H9 (cell line): ENCODE measurements at places on chromosomes 16 and 17. TPM values are rescaled to one million over a fixed set of nuclear protein-coding genes. Genes with fewer than 3 reads are reported as not detected.
A peak's percentile ranks its signal among the peaks of the same experiment; 100 is the strongest.

DNA sequence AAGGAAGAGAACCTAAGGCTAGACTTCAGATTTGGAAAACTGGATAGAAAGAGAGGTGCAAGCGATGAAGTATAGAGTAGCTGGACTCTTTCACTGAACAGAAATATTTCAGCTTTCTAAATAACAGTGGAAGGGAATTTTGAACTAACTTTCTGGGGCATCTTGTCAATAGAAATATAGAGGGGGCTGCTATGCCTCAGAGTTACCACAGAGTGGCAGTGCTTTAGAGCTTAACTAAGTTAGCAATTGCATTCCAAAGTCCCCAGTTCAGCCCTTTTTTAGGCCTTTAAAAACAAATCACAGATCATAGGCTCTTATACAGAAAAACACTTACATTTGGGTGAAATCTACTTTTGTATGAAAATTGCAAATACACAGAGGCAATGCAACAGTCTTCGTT is 154.2 kb upstream of the CDH8 start:
- H3K27me3 ChIP-seq, result no peaks in the 10 kb centered on the region
- H3K4me1 ChIP-seq, result no peaks in the 10 kb centered on the region
- DNase-seq, result no peak
- no peaks in the 10 kb centered on the region for H3K36me3 ChIP-seq
- no peak overlapping the region for H3K27ac ChIP-seq

DNA sequence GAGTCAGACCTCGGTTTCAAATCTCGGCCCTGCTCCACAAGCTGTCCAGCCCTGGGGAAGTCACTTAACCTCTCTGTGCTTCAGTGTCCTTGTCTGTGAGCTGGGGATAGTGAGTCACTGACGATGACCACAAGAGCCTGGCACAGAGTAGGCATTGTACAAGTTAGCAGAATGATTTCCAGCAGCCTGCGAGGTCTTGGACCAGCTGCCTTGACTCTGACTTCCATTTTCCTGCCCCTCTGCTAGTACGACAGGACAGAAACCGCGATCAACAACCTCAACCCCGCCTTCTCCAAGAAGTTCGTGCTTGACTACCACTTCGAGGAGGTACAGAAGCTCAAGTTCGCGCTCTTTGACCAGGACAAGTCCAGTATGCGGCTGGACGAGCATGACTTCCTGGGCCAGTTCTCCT is 20.7 kb downstream of the CPNE2 start:
- H3K36me3 ChIP-seq, result no peaks in the 10 kb centered on the region
- no peaks in the 10 kb centered on the region for H3K27me3 ChIP-seq
- H3K4me1 ChIP-seq, result peaks cover 6% of the 10 kb centered on the region
- H3K4me3 ChIP-seq, result no peak overlapping the region

GRCh38 chr16:60031740-60032139 is 1297.6 kb upstream of the GOT2 start:
- H3K27ac ChIP-seq, result no peak overlapping the region
- H3K4me1 ChIP-seq, result no peaks in the 10 kb centered on the region
- H3K27me3 ChIP-seq, result no peaks in the 10 kb centered on the region

DNA sequence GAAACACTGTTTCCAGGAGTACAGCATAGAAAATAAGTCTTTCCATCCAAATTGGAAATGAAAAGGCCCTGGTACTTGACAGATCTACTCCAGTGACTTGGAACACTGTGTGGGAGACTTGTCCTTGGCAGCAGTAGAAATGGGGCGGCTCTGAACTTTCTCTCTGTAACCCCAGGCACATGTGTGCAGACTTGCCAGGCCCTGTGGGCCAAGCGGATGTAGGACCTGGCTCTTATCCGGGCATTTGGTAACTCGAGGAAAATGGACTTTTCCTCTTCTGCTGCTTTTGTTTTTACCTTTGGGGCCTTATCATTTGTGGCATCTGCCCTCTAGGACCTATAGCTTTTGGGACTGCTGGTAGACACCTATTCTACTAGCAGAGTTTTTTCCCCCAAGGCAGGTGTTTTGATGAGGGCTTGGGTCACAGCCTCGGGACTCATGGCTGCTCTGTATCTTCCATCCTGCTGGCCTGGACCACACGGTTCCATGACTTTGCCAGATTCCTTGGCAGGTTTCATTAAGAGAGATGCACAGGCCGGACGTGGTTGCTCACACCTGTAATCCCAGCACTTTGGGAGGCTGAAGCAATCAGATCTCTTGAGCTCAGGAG is 43.5 kb downstream of the SMPD3 start:
- no peak overlapping the region for H3K4me3 ChIP-seq
- H3K36me3 ChIP-seq, result no peaks in the 10 kb centered on the region
- no peaks in the 10 kb centered on the region for H3K27me3 ChIP-seq

DNA sequence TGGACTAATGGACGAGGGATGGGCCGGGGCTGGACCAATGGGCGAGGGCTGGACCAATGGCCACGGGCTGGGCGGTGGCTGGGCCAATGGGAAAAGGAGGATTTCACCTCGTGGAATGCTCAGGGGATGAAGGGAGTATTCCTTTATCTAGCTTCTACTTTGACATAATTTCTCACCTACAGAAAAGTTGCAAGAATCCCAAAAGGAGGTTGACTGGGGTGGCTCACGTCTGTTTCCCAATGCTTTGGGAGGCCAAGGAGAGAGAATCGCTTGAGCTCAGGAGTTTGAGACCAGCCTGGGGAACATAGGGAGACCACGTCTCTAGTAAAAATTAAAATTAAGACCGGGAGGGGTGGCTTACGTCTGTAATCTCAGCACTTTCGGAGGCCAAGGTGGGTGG is 5.7 kb upstream of the FLYWCH1 start:
- H3K27ac ChIP-seq, result no peak overlapping the region
- no peaks in the 10 kb centered on the region for H3K4me1 ChIP-seq
- H3K27me3 ChIP-seq, result no peaks in the 10 kb centered on the region
- DNase-seq, result no peak
- H3K36me3 ChIP-seq, result peaks cover 2% of the 10 kb centered on the region; the same call in 1 of the 2 replicates
- H3K4me3 ChIP-seq, result peak overlapping the region; percentile 5

DNA sequence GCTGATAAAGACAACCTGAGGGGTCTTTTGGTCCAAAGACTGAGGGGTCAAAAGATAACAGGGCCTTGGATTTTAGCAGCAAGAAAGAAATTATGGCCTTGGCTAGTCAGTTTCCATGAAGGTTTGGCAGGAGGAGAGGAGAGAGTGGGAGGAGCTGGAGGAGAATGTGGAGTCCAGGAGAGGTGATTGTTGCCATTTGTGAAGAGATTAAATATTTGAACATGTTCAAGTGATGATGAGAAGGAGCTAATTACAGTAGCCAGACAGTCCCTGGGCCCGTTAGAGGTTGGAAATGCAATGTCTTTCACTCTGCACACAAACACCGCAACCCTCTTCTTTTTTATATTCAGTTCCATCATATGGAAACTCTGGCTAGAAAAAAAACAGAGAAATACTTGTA is 68.6 kb downstream of the TNRC6C start:
- H3K27ac ChIP-seq, result no peak overlapping the region
- DNase-seq, result no peak
- no peaks in the 10 kb centered on the region; the same call in 1 of the 3 replicates for H3K36me3 ChIP-seq

- peaks cover 5% of the 10 kb centered on the region; the same call in 1 of the 2 replicates for H3K4me1 ChIP-seq
- no peak overlapping the region for H3K27ac ChIP-seq
- no peaks in the 10 kb centered on the region for H3K36me3 ChIP-seq
- no peaks in the 10 kb centered on the region for H3K27me3 ChIP-seq
Measured at GRCh38 chr17:74404789-74405188, 27.1 kb upstream of the GPRC5C start.

DNA sequence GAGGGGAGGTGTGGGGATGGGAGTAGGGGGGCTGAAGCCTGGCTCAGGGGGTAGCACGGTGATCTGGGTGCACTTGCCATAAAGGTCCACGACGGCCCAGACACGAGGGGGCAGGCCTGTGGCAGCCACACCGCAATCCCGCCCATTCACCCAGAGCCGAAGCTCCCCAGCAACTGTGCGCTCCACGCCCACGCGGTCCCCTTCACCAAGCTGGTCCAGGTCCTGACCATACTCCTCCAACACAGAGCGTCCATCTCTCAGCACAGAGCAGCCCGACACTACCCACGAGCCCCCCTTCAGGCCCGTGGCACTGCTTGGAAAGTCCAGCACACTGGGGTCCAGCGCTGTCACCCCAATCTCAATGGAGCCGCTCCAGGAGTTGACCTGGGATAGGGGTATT is 1.6 kb downstream of the NEURL4 start:
- H3K27ac ChIP-seq, result no peak overlapping the region
- DNase-seq, result no peak
- H3K4me1 ChIP-seq, result no peaks in the 10 kb centered on the region

- no peak for DNase-seq
- H3K27me3 ChIP-seq, result no peaks in the 10 kb centered on the region
- no peak overlapping the region for H3K4me3 ChIP-seq
- no peak overlapping the region for H3K27ac ChIP-seq
Measured at GRCh38 chr17:82938486-82938872, 98.7 kb upstream of the ZNF750 start.

GRCh38 chr17:82848022-82848592 is 8.3 kb upstream of the ZNF750 start:
- H3K36me3 ChIP-seq, result peaks cover 32% of the 10 kb centered on the region
- no peaks in the 10 kb centered on the region for H3K27me3 ChIP-seq
- no peak overlapping the region for H3K4me3 ChIP-seq
- no peaks in the 10 kb centered on the region for H3K4me1 ChIP-seq

- DNase-seq, result peak; percentile 67
- H3K4me1 ChIP-seq, result peaks cover 8% of the 10 kb centered on the region; the same call in 1 of the 2 replicates
- H3K36me3 ChIP-seq, result peaks cover 21% of the 10 kb centered on the region
- H3K27ac ChIP-seq, result peak overlapping the region; percentile 12
- H3K27me3 ChIP-seq, result no peaks in the 10 kb centered on the region; the same call in 1 of the 2 replicates
- peak overlapping the region; percentile 99 for H3K4me3 ChIP-seq
Measured at GRCh38 chr17:42017866-42018200, 594 bp upstream of the DNAJC7 start.

GRCh38 chr16:11177578-11178160 is 78.3 kb downstream of the SOCS1 start:
- H3K27ac ChIP-seq, result no peak overlapping the region
- peaks cover 5% of the 10 kb centered on the region for H3K4me1 ChIP-seq
- no peaks in the 10 kb centered on the region for H3K27me3 ChIP-seq
- no peak for DNase-seq
- no peaks in the 10 kb centered on the region for H3K36me3 ChIP-seq
- no peak overlapping the region for H3K4me3 ChIP-seq

DNA sequence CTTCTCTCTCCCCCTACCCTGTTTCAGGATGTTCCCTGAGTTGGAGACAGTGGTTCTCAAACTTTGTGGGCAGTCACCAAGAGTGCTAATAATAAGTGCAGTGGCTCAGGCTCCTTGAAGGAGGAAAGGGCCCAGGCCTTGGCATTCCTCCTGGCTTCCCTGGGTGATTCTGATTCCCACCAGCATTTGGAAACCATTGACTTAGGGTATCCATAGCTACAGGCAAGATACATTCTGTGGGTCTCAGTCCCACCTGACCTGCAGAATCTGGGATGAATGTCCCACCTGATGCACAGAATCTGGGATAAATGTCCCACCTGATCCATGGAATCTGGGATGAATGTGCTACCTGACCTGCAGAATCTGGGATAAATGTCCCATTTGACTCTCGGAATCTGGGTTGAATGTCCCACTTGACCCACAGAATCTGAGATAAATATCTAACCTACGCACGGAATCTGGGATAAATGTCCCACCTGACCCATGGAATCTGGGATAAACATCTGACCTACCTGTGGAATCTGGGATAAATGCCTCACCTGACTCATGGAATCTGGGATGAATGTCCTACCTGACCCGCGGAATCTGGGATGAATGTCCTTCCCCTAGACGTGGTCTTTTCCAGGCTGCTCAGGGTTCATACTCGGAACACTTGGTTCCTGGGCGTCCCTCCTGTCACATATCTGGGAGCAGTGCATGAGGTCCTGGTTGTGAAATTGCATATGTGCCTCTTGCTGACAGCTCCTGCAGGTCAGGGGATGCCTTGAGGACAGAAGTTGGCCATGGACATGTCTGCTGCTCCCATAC is 136.7 kb upstream of the HS3ST2 start:
- H3K27ac ChIP-seq, result no peak overlapping the region
- H3K4me3 ChIP-seq, result no peak overlapping the region
- no peaks in the 10 kb centered on the region for H3K27me3 ChIP-seq
- peaks cover 6% of the 10 kb centered on the region; the same call in 1 of the 2 replicates for H3K4me1 ChIP-seq
- DNase-seq, result peak; percentile 20

- H3K4me1 ChIP-seq, result no peaks in the 10 kb centered on the region
- H3K27ac ChIP-seq, result no peak overlapping the region
- 0 out of 3 replicates have a peak, but pooled peaks cover 1% of the 10 kb centered on the region for H3K36me3 ChIP-seq
- H3K27me3 ChIP-seq, result no peaks in the 10 kb centered on the region
- no peak overlapping the region for H3K4me3 ChIP-seq
- DNase-seq, result no peak
Measured at GRCh38 chr16:19363740-19364139, 53.9 kb upstream of the TMC5 start.

DNA sequence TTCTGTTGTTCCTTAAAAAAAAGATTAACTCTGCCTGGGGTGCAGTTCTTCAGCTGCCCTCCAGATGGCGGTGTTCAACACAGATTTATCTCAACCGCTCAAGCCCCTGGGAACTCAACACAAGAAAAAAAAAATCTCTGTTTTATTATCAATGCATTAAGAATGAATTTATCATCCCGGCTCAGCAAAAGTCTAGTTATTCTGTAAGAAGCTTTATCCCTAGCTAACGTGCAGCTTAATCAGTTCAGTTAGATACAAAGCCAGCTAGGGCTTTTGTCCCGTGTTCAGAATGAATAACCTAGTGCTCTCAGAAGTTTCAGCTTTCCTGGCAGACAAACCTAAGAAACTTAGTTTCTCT is 475.9 kb upstream of the CCL2 start:
- H3K4me1 ChIP-seq, result no peaks in the 10 kb centered on the region
- no peak overlapping the region for H3K27ac ChIP-seq
- H3K36me3 ChIP-seq, result no peaks in the 10 kb centered on the region
- H3K27me3 ChIP-seq, result no peaks in the 10 kb centered on the region; the same call in 1 of the 2 replicates

DNA sequence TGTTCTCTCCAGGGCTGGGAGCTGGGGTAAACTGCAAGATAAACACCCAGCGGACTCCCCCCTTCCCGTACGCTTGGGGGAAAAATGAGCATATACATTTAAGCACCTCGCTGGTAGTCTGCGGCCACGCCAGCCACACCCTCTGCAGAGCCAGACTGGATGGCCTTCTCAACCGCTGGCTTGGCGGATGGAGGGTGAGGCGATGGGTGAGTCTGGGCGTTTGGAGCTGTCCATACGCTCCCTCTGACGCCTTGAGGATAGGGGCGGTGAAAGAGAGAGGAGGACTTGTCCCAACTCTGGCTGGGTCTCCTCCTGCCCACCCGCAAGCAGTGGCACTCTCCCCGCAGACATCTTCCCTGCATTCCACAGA is 1.0 kb downstream of the ITGA3 start:
- no peaks in the 10 kb centered on the region for H3K27me3 ChIP-seq
- H3K4me3 ChIP-seq, result peak overlapping the region; percentile 79
- DNase-seq, result peak; percentile 67
- no peaks in the 10 kb centered on the region for H3K36me3 ChIP-seq
- no peak overlapping the region for H3K27ac ChIP-seq

PPM1D gene
- 19.0 and 19.9 TPM in 2 replicates for total RNA-seq

CHST4 gene
- total RNA-seq, result 5.9 and 6.8 TPM in 2 replicates

GNG13 gene
- not detected in 2 replicates for total RNA-seq

RPS15A gene
- total RNA-seq, result 1,968 and 1,990 TPM in 2 replicates

QPRT gene
- total RNA-seq, result 107 TPM in 2 replicates

PRR29 gene
- total RNA-seq, result 0.87 and 1.5 TPM in 2 replicates

DUS2 gene
- total RNA-seq, result 26.0 and 28.5 TPM in 2 replicates

ANKRD11 gene
- total RNA-seq, result 178 and 181 TPM in 2 replicates

TMC6 gene
- total RNA-seq, result 85.7 and 86.8 TPM in 2 replicates

XYLT1 gene
- 14.2 and 14.5 TPM in 2 replicates for total RNA-seq

ELMO3 gene
- 8.6 and 9.1 TPM in 2 replicates for total RNA-seq

FSCN2 gene
- 1.0 and 1.6 TPM in 2 replicates for total RNA-seq

CRHR1 gene
- total RNA-seq, result 0.42 and 0.52 TPM in 2 replicates

IGF2BP1 gene
- 432 and 434 TPM in 2 replicates for total RNA-seq

CPSF4L gene
- not detected in 2 replicates for total RNA-seq
